Spinal cord (tissue), 10 donors: ENCODE measurements at places on chromosomes 7 and 10. TPM values are rescaled to one million over a fixed set of nuclear protein-coding genes. Genes with fewer than 3 reads are reported as not detected.

OR2A5 gene
- total RNA-seq, result under 0.01 TPM

GPNMB gene
- 47.6 TPM for total RNA-seq

AMPH gene
- 37.3 TPM for total RNA-seq

IMPDH1 gene
- total RNA-seq, result 28.8 TPM

AMZ1 gene
- total RNA-seq, result 2.3 TPM

PITRM1 gene
- 63.1 TPM for total RNA-seq

CFAP69 gene
- total RNA-seq, result 17.5 TPM

ELOVL3 gene
- total RNA-seq, result 0.50 TPM

AS3MT gene
- total RNA-seq, result 10.7 TPM

GRID2IP gene
- total RNA-seq, result 0.30 TPM

CYP26C1 gene
- total RNA-seq, result 0.11 TPM

STEAP1B gene
- total RNA-seq, result 7.1 TPM

PTPRZ1 gene
- 237 TPM for total RNA-seq

ZNF853 gene
- total RNA-seq, result 12.9 TPM

ARL4A gene
- total RNA-seq, result 185 TPM

UCN3 gene
- 0.17 TPM for total RNA-seq

ANTXRL gene
- 0.06 TPM for total RNA-seq

CACNB2 gene
- 32.7 TPM for total RNA-seq

DLX5 gene
- total RNA-seq, result 0.50 TPM

HMX3 gene
- total RNA-seq, result not detected

GALNT17 gene
- 45.2 TPM for total RNA-seq

WNT16 gene
- total RNA-seq, result 5.0 TPM

NPC1L1 gene
- total RNA-seq, result 0.06 TPM

MSMB gene
- not detected for total RNA-seq

MYPN gene
- total RNA-seq, result 0.10 TPM

ELFN1 gene
- total RNA-seq, result 8.2 TPM

GPR22 gene
- 38.2 TPM for total RNA-seq

NXPH1 gene
- total RNA-seq, result 17.1 TPM

DDC gene
- total RNA-seq, result 2.3 TPM

WDR86 gene
- 139 TPM for total RNA-seq

LIPM gene
- not detected for total RNA-seq

ZNF727 gene
- total RNA-seq, result 0.50 TPM

ANKRD2 gene
- 0.89 TPM for total RNA-seq

AQP1 gene
- total RNA-seq, result 81.2 TPM

MKRN1 gene
- 84.2 TPM for total RNA-seq

DENND11 gene
- total RNA-seq, result 23.7 TPM

PNLIP gene
- 0.20 TPM for total RNA-seq

RHOBTB1 gene
- 18.1 TPM for total RNA-seq
